ENCODE measurements at places on chromosomes 5 and 9. TPM values are rescaled to one million over a fixed set of nuclear protein-coding genes. Genes with fewer than 3 reads are reported as not detected.

DNA sequence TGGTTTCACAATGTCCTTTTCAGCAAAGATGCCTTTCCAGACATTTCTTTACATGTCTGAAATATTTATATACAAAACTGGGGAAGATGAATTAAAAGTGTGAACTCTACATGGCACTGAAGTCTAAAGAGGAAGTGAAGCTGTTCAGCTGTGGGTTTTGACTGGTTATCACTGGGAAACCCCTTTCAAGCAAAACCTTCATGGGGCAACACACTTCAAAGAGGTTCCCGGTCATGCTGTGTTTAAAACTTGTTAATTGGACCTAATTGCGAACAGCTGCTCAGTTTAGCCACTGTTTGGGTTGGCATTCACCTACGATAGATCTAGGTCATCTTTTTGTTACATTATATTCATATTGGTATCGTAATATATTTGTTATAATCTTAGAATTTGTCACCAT lies 20.0 kb upstream of the GDNF start:
- no peak for DNase-seq

GRCh38 chr5:144130306-144130705 lies 40.2 kb downstream of the YIPF5 start:
- DNase-seq = no peak

- DNase-seq = no peak
These were observed 240.5 kb downstream of the HSPA4 start for GRCh38 chr5:133292300-133292699.

DNA sequence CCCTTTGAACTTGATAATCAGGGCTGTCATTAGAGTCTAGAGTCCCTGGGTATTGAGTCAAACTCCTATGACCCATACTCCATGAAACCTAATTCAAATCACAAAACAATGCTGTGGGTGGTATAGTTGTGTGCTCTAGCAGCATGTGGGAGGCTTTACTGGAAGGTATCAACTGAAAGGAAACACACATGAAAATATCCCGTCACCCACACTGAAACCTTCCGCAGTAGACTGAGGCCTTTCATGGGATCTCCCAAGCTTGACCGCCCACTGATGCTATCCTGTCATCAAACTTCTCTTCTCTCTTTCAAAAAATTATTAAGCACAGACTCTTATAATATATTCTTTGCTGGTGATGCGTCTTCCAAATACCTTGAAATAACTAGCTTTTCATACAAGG lies 569.1 kb upstream of the MEF2C start:
- DNase-seq = no peak

DNA sequence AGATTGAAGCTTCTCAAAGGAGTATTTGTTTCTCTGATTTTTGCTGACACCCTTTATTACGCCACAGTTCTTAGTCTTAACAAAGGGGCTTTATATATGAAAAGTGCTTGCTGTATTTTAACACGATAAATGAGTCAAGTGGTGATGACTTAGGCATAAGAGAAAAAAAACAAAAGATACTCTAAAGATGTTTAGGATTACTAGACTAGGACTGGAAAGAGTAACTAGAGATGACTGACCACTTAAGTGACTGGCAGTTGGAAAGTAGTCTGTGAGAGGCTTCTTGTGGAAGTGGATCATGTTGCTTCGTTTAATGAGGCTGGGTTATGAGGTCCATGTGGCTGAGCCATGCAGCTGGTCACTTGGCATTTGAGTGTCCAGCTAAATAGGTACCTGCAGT lies 69.4 kb upstream of the ACTBL2 start:
- no peak for DNase-seq

- DNase-seq = no peak
These were observed 125.3 kb upstream of the ABCA1 start for GRCh38 chr9:105053209-105053652.

GRCh38 chr5:177403792-177404640 lies 3.6 kb upstream of the PFN3 start:
- DNase-seq = peak; percentile 89

DNA sequence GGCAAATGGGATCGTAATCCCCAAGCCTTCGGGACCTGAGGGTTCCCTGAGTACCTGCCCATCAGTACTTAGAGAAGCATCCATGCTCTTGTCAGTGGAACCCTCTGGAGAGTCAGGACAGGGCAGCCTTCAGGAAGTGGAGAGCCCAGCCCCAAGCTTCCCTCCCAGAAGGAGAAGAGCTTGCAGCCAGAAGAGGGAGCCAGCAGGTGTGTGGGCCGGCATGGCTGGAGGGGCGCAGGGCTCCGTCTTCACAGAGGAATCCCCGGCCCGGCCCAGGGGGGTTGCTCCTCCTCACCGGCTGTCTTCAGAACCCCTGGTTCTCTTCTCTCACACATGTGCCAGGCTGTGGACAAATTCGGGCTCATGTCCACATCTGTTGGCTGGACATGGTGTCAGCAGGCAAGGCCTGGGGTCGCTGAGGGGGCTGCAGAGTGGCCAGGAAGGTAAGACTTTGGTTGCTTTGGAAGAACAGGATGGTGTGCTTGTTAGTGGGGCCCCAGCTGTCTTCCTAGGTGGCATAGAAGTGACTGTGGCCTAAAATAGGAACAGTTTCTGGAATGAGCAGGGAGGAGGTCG lies 58.9 kb upstream of the RXRA start:
- no peak for DNase-seq

- DNase-seq = no peak
These were observed 108.9 kb upstream of the LHFPL2 start for GRCh38 chr5:78757269-78758053.

DNA sequence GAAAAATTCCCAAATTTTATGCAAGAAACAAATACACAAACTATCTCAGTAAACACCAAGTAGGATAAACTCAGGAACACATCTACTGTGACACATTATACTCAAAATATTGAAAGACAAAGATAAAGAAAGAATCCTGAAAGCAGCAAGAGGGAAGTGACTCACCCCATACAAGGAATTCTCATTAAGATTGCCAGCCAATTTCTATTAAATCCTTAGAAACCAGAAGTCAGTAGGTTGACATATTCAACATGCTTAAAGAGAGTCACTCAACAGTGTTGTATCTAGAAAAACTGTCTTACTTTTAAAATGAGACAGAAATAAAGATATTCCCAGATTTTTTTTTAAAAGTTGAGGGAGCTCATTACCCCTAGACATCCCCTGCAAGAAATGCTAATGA lies 15.5 kb downstream of the SPATA31E1 start:
- DNase-seq = no peak

DNA sequence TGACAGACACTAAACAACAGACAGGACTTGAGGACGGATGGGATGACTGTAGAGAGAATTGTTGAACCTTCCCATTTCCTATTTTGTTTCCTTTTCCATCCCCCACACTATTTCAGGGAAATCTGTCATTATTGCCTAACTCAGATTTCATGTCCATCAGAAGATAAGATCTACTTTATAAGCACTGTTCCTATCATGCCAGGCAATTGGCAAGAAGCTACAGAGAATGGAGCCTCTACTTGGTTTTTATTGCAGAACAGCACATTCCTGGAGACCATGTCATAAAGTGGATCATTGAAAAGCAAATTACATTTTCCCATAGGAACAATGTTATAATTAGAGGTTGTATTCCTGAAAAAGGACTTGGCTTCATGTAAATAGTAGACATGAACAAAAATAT lies 173.7 kb upstream of the KIF2A start:
- DNase-seq = no peak

DNA sequence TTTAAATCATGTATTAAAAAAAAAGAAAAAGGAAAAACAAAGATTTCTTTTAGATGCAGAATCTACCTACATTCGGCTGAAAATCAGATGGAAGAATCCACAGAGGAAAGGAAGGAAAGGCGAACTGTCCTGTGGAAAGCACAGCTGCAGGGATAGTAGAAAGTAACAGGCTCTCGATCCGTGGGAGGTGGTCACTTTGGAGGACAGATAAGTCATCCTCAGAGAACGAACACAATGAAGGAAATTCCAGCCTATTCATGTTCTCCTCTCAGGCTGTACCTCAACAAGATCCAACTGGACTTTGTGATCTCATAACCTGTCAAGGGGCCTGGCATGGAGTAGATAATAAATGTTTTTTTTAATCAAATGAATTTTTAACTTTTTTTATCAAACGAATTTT lies 72.8 kb downstream of the NR6A1 start:
- DNase-seq = no peak

- no peak for DNase-seq
These were observed 443.1 kb downstream of the ZNF608 start for GRCh38 chr5:124303366-124303765.

DNA sequence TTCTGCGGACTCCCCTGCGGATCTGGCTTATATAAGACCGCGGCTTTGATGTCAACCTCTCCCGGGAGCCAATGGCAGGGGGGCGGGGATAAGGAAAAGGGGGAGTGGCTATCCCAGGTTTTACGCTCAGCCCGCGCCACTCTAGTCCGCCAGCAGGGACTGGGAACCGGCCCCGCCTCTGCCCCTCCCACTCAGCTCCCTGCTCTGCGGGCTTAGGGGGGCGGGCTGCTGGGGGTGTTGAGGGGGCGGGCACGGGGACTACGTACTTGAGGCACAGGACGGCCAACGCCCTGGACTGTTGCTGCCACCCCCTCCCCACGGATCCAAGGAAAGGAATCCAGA lies at the start of gene HAND1:
HAND1 (minus strand) TSS at position 4 of the 342 bp plus-strand sequence. CDS start 219 bp downstream, outside the sequence.
- DNase-seq = no peak

DNA sequence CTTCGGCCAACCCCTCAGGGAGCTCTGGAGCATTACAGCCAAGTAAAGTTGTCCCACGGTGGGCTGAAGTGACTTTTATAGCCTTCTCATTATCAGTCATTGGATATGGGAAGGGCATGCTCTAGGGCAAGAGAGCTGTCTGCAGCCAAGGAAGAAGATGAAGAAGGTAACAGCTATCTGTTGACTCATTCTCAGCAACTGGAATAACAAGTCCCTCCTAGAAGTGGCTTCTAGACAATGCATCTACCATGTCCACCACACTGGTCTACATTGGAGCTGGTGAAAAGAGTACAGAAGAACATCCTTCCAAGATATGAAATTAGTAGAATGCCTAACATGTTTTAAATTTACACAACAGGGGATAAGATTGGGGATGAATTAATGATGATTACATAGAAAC lies 524.2 kb downstream of the ACTL7B start:
- DNase-seq = no peak

ZNF454 gene
- not detected for total RNA-seq

DOLK gene
- 9.4 TPM for total RNA-seq

PCDHB7 gene
- not detected for total RNA-seq

TCF7 gene
- 315 TPM for total RNA-seq

ZBTB6 gene
- total RNA-seq = 13.6 TPM

ENTREP1 gene
- not detected for total RNA-seq

All from activated naive CD8-positive, alpha-beta T cell treated with anti-CD3 and anti-CD28 coated beads, Interleukin-2, amount 10 ng/mL, durations not matched to agents 7 days and 5 days (primary cell).